ENCODE measurements at places on chromosomes 12 and 14.

DNA sequence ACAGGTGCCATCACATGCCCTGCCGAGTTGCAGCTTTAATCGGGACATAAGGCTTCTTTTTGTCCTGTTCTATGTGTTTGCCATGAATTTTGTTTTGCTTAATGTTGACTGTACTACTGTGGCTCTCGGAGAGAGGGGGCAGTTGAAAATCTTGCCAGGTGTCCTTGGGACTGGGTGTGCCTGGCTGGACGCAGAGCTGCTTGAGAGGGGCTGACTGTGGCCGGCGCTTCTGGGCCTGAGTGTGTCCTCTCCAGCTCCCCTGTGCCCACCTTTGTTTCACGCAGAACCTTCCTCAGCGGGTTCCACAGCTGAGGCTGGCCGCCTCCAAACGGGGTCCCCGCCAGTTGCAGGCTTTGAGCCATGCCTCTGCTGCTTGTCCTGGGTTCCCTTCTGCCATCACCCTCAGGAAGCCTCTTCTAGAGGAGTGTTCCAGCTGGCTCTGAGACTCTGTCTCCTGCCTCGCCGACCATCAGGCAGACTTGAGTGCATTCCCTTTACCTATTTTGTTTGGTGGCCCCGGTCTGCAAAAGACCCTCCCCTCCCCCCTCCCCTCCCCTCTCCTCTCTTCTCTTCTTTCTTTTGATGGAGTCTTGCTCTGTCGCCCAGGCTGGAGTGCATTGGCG, 49.7 kb downstream of the DDX51 start:
- no peak for DNase-seq

DNA sequence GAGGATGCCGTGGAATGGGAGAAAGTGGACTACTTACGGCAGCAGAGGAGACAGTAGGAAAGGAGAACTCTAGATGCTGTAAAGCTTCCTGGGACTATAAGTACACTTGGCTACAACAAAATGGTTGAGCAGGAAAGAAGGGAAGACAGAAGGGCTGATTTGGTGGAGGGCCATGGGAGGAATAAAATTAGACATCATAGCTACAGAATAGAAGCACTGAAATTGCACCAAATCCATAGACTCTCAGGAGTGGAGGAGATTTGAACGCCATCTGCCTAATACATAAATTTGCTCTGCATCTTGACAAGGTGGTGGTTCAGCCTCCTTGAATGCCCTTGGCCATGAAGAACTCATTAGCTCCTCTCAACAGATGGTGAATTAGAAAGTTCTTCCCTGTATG, 16.3 kb upstream of the DCP1B start:
- no peak for DNase-seq

DNA sequence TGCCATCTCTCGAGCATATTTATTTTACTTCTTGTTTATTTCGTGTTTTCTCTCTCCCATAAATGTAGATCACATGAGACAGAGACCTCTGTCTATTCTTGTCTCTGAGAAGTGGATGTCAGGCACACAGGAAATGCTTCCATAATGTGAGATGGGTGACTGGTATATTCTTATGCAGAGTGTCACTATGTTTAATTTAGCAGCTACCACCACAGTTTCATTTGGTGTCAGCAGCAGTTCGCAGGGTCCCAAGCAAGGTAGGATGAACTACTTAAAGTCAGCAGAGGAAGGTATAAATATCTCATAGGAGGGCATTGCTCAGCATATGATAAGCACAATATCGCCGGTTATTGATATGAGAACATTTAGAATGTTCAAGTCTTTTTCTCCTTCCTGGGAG, 180.9 kb upstream of the CNTN1 start:
- DNase-seq = no peak

GRCh38 chr14:33030386-33030785, 91.7 kb downstream of the NPAS3 start:
- DNase-seq = no peak

DNA sequence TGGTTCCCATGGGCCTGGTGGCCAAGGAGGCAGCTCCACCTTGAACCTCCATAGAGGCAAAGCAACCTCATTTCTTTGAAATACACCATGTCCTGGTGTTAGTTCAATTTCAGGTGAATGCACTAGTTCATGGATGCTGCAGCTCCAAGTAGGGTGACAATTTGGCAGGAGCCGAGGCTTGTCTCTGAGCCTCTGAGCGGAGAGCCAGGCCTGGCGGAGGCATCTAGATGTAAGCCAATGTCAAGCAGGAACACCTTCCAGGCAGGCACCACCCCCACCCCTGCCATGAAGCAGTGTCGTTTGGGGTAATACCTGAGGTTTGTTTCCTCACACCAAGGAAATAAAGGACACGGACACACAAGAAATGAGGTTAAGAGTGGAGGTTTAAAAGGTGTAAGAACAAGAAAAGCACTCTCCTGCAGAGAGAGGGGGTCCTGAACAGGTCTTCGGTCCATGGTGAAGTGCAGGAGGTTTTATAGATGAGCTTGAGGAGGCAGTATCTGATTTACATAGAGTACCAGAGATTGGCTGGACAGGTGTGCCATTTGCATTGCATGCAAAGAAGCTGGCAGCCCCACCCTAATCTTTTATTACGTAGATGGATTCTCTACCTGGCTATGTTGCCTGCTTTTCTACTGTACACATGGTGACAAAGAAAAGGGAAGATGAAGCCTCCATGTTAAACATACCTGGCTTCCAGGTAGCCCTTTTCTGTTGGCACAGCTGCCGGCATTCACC, 60.3 kb downstream of the RIN3 start:
- no peak for DNase-seq

All from SW480 (cell line).